ENCODE measurements at places on chromosomes 11 and 22.
A peak's percentile ranks its signal among the peaks of the same experiment; 100 is the strongest.

DNA sequence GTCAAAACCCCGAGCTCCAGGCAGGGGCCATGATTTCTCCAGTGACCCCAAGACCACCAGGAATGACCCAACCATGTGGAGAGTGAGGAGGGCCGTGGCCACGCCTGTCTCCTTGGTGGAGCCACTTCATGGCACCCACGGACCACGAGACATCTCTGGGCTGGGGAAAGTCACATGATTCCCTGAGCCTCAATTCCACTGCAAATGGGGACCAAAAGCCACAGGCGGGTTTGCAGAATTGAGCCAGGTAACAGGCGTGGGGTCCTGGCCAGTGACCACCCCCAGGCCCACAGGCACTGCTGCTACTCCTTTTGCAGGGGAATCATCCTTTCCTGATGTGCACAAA lies 178.9 kb downstream of the CTTN start:
- DNase-seq = no peak

- no peak for DNase-seq
Measured at GRCh38 chr11:10941414-10941813, 83.6 kb upstream of the ZBED5 start.

DNA sequence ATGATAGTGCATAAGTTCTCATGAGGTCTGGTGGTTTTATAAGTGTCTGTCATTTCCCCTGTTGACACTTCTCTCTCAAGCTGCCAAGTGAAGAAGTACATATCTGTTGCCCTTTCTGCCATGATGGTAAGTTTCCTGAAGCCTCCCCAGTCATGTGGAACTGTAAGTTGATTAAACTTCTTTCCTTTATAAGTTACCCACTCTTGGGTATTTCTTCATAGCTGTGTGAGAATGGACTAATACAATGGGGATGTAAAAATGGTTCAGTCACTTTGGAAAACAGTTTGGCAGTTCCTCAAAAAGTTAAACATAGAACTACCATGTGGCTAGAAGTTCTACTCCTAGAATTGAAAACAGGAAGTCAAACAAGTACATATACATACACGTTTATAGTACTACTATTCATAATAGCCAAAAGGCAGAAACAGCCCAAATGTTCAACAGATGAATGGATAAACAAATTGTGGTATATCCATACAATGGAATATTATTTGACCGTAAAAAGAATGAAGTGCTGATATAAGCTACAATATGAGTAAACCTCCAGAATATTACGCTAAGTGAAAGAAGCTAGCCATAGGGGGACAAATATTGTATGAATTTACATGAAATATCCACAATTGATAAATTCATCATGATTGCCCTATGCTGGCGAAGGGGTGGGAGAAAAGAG lies 16.0 kb upstream of the DKK3 start:
- no peak for DNase-seq

DNA sequence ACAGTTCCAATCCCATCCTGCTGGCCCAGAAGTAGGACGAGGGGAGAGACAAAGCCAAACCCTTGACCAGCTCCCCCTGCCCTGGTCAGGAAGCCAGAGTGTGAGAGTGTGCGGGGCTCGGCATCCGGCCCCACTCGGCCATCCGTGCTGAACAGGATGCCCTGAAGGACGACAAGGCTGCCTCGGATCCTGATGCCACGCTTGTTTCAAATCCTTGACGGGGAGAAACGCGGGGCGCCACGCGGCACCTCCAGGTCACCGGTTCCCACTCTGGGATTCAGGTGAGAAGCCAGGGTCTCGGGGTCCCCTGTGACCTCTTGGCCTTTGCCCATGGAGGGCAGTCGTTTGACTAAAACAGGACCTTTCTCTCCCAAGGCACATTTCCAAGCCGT lies 167.8 kb downstream of the BRD1 start:
- DNase-seq = no peak

DNA sequence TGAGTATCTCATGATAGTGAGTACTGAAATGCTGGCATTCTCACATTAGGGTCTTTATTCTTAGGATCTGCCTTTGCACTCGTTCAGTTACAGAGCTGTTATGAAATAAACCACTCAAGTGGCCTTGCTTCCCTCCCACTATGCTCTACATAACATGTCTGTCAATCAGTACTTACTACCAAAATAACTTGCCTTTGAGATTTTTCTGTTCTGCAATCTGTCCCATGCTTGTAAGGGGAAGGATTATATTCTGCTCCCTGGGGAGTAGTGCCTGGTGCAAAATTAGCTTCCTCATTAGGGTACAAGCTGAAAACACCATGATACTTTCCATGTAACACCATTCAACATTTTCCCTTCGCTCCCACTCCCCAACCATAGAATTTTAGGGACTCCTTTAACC lies 1.9 kb upstream of the GRAP2 start:
- DNase-seq = no peak

GRCh38 chr11:95095858-95096587 lies 6.4 kb downstream of the ENDOD1 start:
- DNase-seq = no peak

- DNase-seq = no peak
Measured at GRCh38 chr11:62895501-62895900, 14.8 kb downstream of the SLC3A2 start.

- no peak for DNase-seq
Measured at GRCh38 chr11:64102005-64102738, 63.7 kb downstream of the MACROD1 start.

- DNase-seq = no peak
Measured at GRCh38 chr11:100612766-100613165, 74.3 kb upstream of the ARHGAP42 start.

- no peak for DNase-seq
Measured at GRCh38 chr11:69916806-69917387, 97.7 kb upstream of the FGF3 start.

- DNase-seq = no peak
Measured at GRCh38 chr11:33843018-33843417, 48.9 kb downstream of the LMO2 start.

DNA sequence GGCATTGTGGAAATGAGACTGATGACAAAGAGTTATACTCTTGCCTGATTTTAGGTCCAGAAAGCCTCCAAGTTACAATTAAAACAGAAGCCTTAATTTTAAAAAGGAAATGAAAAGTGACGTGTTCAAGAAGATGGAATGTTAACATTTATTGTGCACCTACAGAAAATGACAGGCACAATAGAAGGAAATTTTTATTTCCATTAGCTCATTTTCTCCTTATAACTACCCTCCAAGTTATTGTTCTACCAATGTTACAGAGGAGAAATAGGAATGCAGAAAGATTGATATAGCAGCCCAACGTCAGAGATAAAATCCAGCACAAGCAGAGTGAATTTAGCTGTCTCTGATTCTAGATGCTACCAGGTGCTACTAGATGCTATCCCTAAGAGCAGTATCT lies 736.9 kb upstream of the KIRREL3 start:
- DNase-seq = no peak

DNA sequence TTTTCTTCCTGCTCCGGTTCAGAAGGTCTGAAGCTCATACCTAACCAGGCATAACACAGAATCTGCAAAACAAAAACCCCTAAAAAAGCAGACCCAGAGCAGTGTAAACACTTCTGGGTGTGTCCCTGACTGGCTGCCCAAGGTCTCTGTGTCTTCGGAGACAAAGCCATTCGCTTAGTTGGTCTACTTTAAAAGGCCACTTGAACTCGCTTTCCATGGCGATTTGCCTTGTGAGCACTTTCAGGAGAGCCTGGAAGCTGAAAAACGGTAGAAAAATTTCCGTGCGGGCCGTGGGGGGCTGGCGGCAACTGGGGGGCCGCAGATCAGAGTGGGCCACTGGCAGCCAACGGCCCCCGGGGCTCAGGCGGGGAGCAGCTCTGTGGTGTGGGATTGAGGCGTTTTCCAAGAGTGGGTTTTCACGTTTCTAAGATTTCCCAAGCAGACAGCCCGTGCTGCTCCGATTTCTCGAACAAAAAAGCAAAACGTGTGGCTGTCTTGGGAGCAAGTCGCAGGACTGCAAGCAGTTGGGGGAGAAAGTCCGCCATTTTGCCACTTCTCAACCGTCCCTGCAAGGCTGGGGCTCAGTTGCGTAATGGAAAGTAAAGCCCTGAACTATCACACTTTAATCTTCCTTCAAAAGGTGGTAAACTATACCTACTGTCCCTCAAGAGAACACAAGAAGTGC lies 661 bp upstream of the MALAT1 start:
- DNase-seq = peak; percentile 36

- no peak for DNase-seq
Measured at GRCh38 chr22:47352920-47353700, 590.7 kb downstream of the TBC1D22A start.

GRCh38 chr11:87428266-87428665 lies 390.5 kb downstream of the TMEM135 start:
- DNase-seq = no peak

DNA sequence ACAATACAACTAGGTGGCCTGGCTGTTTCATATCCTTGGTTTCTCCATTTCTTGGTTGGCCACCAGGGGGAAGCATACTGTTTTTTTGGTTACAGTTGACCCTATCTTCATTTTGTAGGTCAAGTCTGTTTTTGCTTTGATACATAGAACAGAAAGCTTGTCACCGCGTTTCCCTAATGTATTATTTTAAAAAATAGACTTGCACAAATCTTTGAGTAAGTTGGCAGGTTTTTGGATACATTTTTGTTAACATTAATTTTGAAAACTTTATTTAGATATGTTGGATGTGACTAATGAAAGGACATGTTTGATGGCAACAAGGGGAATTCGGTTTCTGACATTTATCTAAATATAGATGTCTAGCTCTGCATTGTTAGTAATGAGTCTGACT lies 3.0 kb downstream of the NCR3LG1 start:
- peak; percentile 42 for DNase-seq
